ENCODE measurements at places on chromosomes 13 and 19.

GRCh38 chr19:45515807-45516401 lies 8.6 kb downstream of the VASP start:
- DNase-seq = no peak

DNA sequence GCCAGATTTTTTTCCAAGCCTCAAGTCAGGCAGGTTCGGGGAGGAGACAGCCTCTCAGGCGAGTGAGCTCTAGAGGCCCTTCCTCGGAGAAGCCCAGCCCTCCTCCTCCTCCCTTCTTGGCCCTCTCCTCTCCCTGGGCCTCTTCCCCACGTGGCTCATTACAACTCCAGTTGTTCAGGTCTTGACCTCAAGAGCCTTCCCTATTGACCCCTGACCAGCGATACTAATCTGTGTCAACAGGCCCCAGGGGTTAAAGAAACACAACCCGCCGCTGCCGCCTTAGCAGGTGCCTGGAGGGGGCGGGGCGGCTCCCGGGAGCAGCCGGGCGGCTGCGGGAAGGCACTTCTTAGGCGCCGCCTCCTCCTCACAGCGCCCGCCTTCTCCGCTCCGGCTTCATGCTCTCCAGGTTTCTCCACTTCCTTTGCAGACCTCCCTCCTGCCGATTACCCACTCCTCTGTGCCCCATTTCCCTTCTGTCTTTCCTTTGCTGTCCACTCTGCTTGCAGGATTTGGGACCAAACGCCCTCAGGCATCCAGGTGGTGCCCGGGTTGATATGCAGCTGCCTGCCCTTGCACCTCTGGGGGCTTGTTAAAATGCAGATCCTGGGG lies 51.0 kb downstream of the LYL1 start:
- peak; percentile 81 for DNase-seq

DNA sequence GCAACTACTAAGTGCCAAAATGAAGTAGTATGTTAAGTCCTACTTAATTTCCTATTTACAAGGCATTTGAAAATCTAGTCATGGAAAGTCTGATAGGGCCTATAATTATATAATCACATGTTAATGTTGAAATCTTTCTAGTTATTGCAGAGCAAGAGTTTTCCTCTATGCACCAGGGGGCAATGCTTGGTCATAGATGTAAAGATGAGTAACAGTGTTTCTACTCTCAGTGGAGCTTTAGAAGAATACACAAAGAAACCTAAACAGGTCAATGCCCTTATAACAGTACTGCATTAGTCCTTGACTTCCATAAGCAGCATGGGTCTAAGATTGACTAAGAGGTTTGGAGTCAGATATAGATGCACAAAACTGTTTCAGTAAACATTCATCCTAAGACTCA lies 218.7 kb downstream of the KCTD12 start:
- no peak for DNase-seq

GRCh38 chr19:33704271-33704670 lies 82.5 kb downstream of the CHST8 start:
- no peak for DNase-seq

DNA sequence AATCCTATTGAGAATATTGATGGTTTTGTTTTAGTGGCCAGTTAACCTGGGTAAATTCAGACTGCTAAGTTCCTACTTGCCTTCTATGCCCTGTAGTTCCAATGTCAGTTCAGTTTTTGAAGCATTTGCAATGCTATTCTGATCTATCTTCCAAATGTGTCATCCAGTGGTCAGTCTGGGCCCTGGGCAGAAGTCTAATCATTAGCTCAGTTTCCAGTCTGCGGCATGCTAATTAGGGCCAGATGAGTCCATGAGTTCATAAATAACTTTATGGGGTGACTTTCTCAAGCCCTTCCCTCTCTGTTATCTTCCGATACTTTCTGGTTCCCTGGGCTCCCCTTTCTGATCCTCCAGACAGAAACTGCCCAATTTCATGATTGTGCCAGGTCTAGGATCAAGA lies 32.7 kb downstream of the FAM187B start:
- no peak for DNase-seq

DNA sequence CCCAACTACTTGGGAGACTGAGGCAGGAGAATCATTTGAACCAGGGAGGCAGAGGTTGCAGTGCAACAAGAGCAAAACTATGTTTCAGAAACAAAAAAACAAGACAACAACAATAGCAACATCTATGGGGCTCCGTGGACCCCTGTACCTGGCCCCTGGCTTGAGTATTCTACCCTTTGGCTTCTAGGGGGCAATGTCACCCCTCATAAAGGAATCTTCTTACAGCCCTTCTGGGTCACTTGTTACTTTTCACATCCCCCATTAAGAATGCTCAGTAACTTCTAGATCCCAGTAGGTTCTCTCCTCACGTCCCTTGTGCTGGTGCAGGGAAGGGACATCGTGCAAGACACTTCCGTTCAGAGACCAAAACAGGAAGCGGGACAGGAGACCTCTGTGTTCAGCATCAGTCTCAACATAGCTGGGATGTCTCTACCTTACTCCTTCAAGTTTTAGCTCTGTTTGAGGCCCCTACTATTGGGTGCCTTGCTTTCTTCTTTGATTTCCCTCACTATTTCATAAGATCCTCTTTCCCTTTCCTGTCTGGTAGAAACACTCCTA lies 218.1 kb upstream of the ARGLU1 start:
- no peak for DNase-seq

- DNase-seq = no peak
Observed at GRCh38 chr19:7744199-7744786, 3.0 kb downstream of the CD209 start.

DNA sequence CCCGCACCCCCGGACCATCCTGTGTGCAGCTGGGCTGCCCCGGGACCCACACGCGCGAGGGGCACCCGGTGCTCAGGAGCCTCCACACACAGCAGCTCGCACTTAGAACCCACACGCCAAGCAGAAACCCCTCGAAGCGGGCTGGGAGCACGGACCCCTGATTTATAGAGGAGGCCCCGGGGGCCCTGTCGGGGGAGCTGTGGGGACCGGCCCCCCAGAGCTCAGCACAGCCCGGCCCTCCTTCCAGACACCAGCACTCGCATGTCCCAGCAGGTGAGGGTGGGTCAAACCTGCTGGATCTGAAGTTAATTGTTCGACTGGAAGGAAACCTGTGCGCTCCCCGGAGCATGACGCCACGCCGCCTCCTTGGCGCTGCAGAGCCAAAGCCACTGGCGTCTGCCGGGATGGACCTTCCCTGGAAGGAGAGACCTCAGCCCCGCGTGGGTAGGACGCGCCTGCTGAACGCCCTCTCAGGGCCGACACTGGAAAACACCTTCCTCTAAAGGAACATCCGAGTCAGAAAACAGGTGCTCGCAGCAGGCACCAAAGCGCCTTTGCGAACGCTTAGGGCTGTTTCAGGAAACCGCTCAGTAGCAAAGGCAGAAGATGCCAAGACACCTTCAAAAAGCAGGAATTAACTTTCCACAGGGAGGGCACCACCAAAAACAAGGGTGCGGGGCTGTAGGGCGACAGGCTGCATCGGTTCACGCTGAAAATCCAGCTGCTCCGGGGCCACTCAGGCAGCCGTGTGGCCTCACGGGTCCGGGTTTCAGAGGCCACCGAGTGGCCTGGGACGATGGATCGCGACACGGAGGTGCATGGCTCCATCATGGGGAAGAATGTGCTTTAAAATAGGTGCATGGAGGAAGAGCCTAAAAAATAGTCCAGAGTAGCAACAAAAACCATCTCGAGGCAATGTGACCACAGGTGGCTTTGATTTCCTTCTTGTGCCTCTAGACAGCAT lies 37.8 kb upstream of the GRTP1 start:
- DNase-seq = no peak

- no peak for DNase-seq
Observed at GRCh38 chr13:51154029-51154555, 43.0 kb upstream of the C13orf42 start.

DNA sequence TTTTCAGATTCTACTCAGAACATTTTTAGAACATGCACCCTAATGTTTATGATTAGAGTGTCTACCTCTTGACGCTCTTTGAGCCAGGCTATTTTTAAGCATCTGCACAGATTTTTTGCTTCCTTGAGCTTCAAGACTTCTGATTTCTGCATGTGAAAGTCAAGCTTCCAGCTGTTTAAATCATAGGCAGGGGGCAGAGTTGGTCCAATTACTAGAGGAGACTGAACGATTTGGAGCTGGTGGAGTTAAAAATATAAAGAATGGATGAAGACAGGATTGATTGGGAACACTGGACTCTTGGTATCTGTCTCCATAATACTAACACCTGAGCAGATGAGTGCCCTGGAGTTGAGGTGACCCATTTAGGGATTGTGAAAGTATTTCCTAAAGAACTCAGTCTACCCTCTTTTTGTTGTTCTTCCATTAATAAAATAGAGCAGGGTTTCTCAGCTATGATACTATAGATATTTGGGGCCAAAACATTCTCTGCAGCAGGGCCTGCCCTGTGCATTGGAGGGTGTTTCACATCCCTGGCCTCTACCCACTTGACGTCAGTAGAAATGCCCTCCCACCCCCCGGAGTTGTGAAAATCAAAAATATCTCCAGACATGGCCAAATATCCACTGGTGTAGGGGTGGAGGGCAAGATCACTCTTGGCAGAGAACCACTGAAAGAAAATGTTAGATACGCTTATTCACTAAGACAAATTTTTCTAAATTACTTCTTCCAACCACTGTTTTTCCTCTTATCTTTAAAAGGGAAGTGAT lies 160.1 kb downstream of the COG6 start:
- no peak for DNase-seq

DNA sequence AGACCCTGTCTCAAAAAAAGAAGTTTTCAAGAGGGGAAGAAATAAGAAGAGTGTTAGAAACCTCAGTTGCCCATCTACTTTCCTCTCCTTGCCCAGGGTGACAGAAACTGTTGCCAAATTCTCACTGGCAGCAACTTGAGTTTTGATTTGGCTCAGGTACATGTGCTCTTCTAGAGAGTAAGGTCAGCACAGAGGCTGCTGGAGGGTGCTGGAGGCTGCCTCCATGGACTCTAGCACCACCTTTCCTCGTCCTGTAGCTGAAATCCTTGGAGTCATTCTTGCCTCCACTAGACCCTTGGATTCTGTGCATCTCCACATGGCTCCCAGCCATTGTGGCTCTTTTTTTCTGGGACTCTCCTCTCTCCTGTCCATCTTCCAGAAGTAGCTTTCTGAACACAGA lies 149.1 kb downstream of the TM9SF2 start:
- no peak for DNase-seq

DNA sequence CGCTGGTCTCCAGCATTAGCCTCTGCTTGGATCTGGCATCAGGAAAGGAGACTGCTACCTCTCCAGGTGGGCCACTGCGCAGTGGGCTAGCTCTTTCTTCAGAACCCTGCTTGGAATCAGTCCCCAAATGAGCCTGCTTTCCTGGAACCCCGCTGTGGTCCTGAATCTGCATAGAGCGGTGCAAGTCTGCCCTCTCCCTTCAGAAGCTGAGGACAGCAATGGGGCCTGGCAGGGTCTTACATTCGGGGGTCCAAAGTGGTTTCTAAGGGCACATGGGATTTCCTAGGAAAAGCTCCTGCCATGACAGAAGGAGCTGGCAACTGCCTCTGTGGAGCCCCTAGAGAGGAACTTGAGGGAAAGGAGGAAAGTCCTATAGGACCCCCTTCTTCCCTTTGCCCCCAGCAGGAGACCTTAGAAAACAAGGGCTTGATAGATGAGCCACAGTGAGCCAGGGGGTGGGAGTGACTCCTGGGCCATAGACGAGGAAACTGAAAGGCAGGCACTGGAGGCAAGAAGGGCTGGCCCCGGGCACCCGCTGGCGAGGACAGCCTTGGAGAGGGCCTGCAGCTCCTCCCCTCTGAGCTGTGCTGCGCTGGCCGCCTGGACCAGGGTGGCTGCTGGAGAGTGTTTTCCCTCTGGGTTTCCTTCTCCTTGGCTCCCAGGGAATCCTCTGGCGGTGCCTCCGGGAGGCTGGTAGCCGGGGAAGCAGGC lies 1.4 kb upstream of the VSTM2B start:
- DNase-seq = no peak

GRCh38 chr13:23915308-23915707 lies 18.0 kb upstream of the C1QTNF9B start:
- no peak for DNase-seq

DNA sequence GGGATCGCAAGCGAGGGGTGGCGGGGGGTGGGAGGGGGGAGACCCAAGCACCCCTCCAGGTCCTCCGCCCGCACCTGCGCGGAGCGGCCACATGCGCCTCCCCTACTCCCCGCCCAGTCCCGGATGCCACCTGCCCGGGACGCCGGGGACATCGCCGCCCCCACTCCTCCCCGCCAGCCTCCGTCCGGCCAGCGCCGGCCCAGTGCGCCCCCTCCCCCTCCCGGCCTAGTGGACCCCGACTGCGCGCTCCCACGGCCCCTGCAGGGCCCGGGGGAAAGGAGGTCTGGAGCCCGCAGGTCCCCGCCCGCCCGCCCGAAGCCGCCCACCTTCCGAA lies 263 bp downstream of the RHPN2 start:
- peak; percentile 57 for DNase-seq

DNA sequence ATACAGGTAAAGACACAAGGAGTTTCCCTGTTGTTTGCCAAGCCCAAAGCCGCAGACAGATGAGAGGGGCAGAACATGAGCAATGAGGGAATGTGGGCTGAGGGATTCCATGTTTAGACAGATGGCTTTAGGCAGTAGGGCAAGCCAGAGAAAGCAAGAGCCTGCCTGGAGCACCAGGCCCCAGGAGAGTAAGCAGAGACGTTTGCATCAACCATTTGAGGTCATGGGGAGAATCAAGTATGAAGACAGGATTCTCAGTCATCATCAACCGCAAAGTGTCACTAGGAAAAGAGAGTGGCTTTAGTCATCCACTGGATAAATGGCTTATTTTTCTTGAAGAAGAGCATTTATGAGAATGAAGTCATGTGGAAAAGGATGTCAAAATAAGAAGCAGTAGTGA lies 184.7 kb downstream of the COG6 start:
- no peak for DNase-seq

DNA sequence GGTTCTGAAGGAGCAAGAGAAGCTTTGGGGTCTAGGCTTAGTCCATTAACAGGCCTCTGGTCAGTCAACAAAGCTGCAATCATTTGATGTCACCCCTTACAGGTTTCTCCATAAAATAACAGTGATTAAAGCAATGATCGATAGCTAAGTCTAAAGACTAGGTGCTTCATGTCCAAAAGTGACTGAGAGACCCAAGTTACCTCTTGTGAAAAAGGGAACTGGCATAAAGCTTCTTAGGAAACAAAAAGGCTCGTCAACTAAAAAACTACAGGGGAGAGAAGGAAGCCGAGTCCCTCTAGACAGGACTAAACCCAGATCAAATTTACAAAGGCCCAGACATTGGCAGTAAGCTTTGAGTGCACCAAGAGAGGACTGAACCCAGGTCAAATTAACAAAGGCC lies 2.2 kb downstream of the DCUN1D2 start:
- DNase-seq = no peak

- DNase-seq = no peak
Observed at GRCh38 chr13:45297456-45298205, 43.4 kb downstream of the TPT1 start.

DNA sequence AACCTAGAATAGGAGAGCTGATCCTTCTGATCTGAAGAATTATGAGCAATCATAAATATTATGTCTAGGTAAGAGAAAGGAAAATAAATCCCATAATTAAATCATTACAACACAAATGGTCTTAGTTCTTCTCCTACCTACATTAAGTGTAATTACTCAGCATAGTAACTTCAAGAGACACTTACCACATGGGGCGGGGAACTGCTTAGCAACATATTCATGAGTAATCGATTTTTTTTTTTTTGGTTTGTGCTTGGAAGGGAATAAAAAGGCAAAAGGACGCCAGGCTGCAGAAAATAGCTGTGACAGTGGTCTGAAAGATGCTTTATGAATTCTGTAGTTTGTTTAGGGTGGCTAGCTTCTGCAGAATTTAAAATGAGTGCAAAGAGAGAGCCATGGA lies 103.3 kb upstream of the HTR2A start:
- DNase-seq = no peak
